ENCODE measurements at places on chromosomes 7 and 10. TPM values are rescaled to one million over a fixed set of nuclear protein-coding genes. Genes with fewer than 3 reads are reported as not detected.

DNA sequence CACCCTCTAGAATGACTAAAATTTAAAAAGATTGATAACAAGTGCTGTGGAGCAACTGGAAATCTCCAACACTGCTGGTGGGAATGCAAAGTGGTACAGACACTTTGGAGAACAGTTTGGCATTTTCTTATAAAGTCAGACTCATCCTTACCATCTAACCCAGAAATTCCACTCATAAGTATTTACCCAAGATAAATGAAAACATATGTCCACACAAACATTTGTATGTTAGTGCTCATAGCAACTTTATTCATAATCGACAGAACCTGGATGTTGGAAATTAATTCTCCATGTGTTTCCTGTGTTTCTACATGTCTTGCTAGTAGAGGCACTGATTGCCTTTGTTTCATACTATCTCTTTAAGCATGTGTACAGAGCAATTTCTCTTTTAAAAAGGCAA, 282.4 kb downstream of the AHR start:
- no peak overlapping the region for H3K27ac ChIP-seq
- DNase-seq: no peak
- H3K27me3 ChIP-seq: no peaks in the 10 kb centered on the region

DNA sequence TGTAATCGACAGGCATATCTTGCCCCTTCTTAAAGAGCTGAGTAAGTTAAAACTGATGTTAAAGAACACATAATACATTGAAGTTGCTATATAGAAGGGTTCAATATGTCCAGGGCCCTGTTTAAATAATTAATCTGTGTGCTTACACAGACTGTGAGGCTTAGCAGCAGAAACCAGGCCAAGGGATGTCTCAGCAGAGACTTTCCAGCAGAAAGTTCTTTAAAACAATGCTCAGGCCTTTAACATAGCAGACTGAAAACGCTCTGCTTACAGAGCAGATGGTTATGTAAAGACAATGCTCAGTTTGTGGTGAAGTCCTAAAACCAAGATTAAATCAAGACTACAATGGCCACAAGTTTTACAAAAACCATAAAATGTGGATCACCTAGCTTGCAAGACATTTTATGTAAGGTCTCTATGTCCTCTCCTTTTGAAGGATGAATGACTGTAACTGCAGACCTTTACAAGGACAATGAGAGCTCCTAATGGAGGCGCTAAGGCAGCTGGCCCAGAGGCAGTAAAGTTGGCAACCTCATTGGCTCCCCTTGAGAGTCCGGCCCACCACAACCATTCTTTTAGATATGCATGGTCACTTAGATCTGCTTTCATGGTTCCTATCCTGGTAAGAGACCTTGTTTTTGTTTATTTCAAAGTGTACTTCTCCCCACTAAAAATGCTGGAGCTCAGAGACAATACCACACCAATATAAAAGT, 56.3 kb downstream of the FZD1 start:
- H3K27ac ChIP-seq: no peak overlapping the region
- no peak for DNase-seq
- H3K27me3 ChIP-seq: no peaks in the 10 kb centered on the region
- no peaks in the 10 kb centered on the region for H3K4me1 ChIP-seq
- H3K36me3 ChIP-seq: no peaks in the 10 kb centered on the region
- H3K4me3 ChIP-seq: no peak overlapping the region

- H3K36me3 ChIP-seq: no peaks in the 10 kb centered on the region
- H3K27me3 ChIP-seq: peaks cover 1% of the 10 kb centered on the region
- no peaks in the 10 kb centered on the region for H3K4me1 ChIP-seq
- no peak overlapping the region for H3K4me3 ChIP-seq
- DNase-seq: no peak
- H3K27ac ChIP-seq: no peak overlapping the region
Observed at GRCh38 chr10:82497439-82497838, 622.4 kb downstream of the NRG3 start.

The NME8 gene
- not detected for total RNA-seq

The BHLHA15 gene
- not detected for total RNA-seq

DNA sequence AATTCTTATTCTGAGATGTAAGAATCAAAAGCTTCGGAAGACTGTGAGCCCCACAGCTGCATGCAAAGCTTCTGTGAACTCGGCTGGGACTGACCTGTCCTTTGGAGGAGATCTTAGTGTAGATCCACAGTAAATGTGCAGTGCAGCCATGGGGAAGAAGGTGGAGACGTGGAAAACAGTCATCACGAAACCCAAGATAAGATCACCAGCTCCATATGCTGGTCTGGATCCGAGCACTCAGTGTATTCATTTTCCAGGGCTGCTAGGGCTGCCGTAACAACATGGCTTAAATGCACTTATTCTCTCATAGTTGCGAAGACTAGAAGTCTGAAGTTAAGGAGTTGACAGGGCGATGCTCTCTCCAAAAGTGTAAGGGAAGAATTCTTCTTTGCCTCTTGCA, 143.0 kb upstream of the TCF7L2 start:
- H3K36me3 ChIP-seq: no peaks in the 10 kb centered on the region
- no peak for DNase-seq
- H3K27me3 ChIP-seq: no peaks in the 10 kb centered on the region
